Activated CD4-positive, alpha-beta memory T cell treated with anti-CD3 and anti-CD28 coated beads for 36 hours (primary cell): ENCODE measurements at places on chromosomes 1 and 21. TPM values are rescaled to one million over a fixed set of nuclear protein-coding genes. Genes with fewer than 3 reads are reported as not detected.

Gene CNKSR1
- total RNA-seq = 1.5 TPM

Gene PLA2G2E
- total RNA-seq = not detected

DNA sequence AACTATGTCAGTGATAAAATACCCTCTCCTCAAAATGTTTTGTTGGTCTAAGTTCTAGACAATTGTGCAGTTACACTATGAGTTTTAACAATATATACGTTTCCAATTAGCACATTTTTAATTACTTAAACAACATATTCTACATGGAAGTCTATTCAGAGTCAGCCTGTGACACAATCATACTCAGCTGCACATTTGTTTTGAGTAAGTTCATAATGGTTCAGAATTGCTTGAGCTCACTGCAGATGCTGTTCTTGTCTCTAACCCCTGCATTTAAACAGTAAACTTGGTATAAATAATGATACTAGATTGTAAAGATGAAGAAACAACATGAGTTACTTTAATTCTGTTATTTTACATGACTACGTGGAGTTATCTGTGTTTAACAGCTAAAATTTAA is 30.6 kb downstream of the CDKN2C start:
- DNase-seq = no peak

DNA sequence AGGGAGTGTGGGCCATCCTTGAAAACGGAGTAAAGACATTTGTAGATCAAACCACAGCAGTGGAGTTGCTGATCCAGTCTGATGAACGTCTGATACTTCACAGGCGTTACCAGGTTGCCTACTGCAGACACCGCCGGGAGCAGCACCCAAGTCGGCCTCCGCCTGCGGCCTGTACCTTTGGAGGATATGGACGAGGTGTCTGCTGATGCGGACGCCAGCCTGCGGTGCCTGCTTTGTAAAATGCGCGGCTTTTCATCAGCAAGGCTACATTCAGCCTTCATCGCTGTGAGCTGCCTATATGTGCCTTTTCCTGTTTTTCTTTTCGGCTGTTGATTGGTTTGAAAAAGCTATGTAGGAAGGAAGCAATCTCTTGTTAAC is 16.0 kb downstream of the SLX9 start:
- DNase-seq = no peak

DNA sequence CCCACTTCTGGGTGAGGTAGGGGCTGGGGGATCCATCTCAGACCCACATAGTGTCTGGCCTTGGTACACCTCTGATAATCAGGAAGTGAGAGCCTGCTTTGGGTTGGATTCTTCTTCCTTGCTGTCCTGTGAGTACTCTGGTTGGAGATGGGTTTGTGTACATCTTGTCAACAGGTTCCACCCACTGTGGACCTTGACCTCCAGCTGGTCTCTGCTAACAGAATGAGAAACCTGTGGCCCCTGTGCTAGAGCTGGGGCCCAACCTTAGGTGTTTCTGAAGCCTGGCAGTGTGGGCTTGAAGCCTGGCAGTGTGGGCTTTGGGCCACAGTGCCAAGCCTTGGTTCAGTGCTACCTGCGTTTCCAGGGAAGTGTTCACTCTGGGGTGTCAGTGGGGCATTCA is 2.6 kb downstream of the ZBTB48 start:
- no peak for DNase-seq

Gene ST3GAL3
- 14.7 TPM for total RNA-seq

DNA sequence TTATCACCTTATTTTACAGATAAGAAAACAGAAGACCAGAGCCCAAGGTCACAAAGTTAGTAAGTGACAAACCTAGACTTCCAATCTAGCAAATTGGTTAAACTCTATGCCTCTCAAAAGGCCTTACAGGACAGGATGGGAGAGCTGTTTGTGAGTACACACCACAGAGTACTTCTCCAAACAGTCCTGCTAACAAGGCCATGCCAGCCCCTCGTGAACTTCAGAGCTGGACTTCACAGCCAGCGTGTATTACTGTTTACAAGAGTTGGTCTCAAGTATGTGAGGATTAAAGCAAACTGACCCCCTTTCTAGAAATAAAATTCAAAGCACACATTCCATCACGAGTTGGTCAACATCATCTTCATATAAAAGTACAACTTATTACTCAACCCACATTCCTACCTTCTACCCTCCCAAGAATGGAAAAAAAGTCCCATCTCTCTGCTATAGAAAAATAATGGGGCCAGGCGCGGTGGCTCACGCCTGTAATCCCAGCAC is 19.8 kb upstream of the UBR4 start:
- DNase-seq = no peak

Gene PROX1
- 0.02 TPM for total RNA-seq

DNA sequence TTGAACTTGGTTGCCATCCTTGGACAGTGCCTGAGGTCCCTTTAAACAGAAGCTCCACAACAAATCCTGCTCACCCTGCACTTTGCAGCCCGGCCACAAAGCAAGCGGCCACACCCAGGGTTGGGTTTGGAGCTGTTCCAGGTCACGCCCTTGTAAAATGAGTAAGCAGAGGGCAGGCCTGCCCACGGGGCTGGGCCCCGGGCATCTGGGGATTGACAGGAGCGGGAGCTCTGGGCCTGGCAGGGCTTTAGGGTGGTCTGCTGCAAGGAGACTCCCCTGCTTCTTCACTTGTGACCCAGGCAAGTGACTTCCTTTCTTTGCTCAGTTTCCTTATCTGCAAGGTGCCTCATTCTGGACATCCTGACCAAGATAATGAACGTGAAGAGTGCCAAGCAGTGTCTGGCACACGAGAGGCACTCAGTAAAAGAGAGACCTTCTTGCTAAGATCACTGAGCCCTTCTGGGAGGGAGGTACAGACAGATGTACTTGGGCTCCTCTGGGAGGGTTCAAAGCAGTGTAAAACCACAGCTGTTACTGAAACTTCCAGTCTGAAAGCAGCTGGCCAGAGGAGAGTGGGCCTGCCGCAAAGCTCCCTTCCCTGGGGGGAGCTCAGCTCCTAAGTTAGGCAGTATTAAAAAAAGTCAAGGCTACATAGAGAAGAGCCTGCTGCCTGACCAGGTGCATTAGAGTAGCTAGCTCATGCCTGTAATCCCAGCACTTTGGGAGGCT is 2.6 kb downstream of the E2F2 start:
- peak; percentile 91 for DNase-seq

Gene AKR7A3
- 0.80 TPM for total RNA-seq

DNA sequence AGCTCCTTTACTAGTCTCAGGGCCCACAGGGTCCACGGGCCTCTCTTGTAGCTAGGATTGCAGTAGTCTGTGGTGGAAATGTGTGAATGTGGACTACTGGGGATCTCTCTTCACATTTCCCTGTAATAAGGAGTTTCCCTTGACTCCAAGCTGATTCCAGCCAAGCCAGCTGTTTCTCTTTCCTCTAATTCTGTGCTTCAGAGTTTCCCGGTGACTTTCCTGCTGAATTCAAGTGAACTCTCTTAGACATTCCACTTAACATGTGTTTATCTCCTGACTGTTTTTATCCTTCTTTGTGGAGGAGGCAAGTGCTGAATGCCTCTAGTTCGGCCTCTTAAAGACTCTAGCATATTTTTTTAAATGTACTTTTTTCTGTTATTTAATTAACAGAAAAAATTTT is 354.0 kb upstream of the RGS18 start:
- DNase-seq = no peak

Gene CD53
- 240 TPM for total RNA-seq

Gene F3
- total RNA-seq = 0.15 TPM

DNA sequence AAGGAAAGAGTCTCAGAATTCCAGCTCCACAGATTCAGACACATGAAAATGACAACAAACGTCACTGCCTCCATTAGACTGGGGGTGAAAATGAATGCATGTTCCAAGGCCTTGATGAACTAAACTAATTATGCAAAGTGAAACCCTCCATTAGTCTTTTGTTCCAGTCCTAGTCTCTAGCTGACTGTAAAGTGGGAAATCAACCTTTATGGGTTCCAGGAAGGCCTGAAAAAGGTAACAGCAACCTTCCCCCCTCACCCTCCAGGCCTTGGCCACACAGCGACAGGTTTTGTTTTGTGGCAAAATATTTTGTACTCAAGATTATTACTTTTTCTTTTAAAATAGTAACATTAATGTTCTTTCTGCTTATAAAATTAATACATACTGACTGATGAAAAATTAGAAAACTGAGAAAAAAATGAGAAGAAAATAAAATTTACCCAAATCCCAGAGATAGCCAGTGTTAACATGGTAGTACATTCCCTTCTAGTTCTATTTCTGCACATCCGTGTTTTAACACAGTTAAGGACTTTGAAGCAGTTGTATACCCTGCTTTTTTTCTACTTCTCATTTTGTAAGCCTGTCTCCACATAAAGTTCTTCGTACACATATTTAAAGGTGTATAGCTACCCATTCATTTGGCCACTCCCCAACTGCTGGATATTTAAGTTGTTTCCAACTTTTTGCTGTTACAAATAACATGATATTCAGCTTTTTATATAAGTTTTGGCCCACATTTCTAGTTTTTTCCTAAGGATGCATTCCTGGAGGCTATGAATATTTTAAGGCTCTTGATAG is 60.9 kb downstream of the CD2 start:
- DNase-seq = peak; percentile 66

Gene CDCA8
- total RNA-seq = 56.0 TPM

DNA sequence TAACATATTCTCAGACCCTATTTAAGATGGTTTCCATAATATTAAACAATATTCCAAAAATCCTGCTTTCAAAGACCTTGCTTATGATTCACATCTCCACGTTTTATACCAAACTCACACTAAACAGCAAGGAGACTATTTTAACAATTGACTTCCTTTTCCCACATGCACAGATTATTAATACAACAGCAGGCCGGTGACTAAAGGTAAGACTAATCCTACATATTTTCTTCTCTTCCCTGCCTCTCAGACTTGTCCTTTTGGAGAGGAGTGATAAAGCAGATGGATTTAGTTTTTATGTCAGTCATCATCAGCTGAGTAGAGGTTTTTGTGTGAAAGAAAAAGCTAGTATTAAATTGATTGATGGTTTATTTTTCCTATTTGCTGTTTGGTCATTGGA is 400.6 kb downstream of the NTNG1 start:
- DNase-seq = no peak

DNA sequence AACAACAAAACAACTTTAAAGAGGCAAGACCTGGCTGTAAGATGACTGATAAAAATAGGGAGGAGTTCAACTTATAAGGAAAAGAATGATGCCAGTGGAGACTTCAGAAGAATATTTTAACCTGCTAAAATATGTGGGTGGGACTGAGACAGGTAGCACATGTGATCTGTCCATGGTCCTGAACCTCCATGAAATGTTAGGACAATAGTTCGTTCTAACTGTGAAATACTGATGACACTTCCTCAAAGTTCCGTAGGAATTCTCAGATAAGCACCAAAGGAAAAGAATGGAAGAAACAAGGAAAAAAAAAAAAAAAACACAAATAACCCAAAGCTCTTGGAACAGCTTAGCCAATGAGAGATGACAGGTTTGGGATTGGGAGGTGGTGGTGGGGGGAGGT is 44.7 kb downstream of the CDC42BPA start:
- no peak for DNase-seq

GRCh38 chr1:1171546-1172340 is 1.9 kb upstream of the TTLL10 start:
- peak; percentile 51 for DNase-seq

GRCh38 chr1:23555986-23556634 is 3.2 kb downstream of the ID3 start:
- DNase-seq = no peak

- DNase-seq = no peak
Measured at GRCh38 chr1:10475510-10475909, 760 bp downstream of the PEX14 start.
